ENCODE measurements at places on chromosomes 5 and 9.
A peak's percentile ranks its signal among the peaks of the same experiment; 100 is the strongest.

DNA sequence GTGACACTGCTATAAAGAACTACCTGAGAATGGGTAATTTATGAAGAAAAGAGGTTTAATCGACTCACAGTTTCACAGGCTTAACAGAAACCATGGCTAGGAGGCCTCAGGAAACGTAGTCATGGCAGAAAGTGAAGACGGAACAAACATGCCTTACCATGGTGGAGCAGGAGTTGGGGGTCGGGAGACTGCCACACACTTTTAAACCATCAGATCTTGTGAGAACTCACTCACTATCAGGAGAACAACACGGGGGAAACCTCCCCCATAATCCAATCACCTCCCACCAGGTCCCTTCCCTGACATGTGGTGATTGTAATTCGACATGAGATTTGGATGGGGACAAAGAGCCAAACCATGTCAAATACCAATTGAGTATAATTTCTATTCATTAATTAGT lies 2392.6 kb upstream of the C9orf72 start:
- DNase-seq: no peak

- no peak for DNase-seq
These were observed 597.3 kb downstream of the GABRG2 start for GRCh38 chr5:162664846-162665245.

- DNase-seq: peak; percentile 74
These were observed 88.7 kb downstream of the ADAMTS2 start for GRCh38 chr5:179256328-179257175.

DNA sequence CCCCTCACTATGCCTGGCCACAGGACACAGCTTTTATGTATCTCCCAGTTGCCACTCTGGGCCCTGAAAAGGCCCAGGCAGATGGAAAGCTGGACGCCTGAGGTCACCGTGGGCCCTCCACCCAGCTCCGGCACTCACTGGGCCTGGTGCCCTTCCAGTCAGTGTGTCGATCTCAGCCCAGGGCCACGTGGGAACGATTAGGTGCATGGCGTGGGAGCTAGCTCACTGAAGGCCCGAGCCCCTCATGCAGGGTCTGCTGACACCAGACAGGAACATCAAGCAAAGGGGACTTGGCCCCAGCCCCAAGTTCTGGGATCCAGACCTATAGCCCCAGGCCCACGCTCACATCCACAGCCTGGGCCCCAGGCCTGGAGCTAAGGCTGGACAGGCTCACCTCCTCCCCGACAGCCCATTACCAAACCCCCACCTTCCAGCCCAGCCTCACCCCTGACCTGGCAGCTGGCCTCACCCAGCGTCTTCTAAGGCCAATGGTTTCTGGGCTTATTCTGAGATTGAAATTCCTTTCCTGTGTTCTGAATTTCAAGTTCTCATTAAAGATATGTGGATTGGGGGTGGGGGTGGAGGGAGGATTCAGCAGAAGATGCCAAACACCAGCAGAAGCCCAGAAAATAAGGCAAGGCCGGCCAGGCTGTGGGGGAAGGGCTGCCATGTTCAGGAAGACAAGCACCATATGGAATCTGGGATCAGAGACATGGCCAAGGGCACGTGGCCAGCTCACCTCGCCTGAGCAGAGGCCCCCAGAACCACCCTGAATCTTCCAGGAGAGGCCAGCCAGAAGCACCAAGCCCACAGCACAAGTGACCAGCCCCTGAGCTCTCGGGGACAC lies 74.5 kb downstream of the ADAMTS2 start:
- DNase-seq: peak; percentile 90

All from right hindlimb (tissue), 1 donor.